Right forelimb (tissue), 1 donor: ENCODE measurements at places on chromosomes 1 and 21.

GRCh38 chr21:44709426-44710293 is 1.7 kb downstream of the TSPEAR start:
- peak; percentile 41 for DNase-seq

DNA sequence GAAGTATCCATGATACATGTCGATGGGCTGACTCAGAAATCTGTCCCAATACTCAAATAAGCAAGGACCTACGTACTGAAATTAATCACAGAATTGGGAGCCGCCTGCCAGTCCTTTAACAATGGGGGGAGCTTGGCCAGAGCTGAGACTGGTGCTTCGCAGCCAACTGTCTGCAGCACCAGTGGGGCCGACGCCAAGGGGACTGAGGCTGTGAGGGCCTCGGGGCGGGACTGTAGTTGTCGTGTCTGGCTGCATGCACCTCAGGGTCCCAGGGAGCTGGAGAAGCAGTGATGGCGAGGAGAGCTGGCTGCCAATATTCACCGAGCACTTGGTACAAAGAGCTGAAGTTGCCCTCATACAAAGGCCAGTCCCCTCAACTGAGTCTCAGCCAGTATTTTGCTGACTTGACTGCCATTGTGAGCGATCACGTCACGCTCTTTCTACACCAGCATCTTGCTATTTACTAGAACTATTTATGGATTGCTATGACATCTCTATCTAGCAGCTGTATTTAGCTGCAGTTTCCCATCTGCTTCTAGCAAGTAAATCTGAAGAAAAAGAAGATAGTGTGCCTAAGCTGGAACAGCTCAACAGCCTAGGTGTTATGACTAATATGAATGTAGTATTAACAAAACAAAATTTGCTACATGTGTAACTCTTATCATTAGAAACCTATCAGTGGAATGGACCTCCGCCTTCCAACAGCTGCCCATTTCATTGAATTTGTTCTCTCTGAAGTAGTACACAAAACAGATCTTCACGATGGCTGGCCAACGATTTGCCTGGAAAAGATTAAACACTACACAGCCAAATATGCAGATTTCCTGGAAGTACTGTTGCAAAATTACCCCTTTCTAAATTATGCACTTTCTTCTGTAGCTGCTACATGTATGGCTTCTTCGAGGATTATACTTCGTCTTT is 29.1 kb downstream of the EVI5 start:
- no peak for DNase-seq

DNA sequence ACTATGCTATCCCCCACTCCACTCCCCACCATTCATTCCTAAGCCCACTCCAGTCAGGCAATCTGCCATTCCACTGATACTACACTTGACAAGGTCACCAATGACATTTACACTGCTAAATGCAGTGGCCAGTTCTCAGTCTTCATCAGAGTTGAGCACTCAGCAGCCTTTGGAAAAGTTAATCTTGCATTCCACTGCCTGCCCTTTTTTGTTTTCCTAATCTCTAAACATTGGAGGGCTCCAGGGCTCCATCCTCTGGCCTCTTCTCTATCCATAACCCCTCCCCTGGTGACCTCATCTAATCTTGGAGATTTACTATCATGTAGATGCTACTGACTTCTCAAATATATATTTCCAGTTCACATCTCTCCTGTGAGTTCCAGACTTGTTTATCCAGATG is 70.9 kb upstream of the S1PR1 start:
- DNase-seq: no peak

DNA sequence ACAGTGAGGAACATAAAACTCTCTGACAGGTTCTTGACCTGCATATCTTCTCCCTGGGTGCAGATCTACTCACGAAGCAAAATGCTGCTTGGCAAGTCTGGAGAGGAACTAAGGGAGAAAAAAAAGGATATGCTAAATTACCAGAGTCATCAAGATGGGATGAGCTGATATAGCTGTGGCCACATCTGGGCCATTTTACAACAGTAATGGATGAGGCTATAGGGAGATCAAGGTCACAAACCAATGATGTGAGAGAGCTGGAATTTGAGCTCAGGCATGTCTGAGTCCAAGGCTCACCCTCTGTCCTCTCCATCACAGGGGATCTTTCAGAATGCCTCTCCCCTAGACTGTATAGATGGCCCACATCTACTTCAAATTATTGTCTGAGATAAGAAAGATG is 26.2 kb downstream of the ZMYND12 start:
- no peak for DNase-seq

DNA sequence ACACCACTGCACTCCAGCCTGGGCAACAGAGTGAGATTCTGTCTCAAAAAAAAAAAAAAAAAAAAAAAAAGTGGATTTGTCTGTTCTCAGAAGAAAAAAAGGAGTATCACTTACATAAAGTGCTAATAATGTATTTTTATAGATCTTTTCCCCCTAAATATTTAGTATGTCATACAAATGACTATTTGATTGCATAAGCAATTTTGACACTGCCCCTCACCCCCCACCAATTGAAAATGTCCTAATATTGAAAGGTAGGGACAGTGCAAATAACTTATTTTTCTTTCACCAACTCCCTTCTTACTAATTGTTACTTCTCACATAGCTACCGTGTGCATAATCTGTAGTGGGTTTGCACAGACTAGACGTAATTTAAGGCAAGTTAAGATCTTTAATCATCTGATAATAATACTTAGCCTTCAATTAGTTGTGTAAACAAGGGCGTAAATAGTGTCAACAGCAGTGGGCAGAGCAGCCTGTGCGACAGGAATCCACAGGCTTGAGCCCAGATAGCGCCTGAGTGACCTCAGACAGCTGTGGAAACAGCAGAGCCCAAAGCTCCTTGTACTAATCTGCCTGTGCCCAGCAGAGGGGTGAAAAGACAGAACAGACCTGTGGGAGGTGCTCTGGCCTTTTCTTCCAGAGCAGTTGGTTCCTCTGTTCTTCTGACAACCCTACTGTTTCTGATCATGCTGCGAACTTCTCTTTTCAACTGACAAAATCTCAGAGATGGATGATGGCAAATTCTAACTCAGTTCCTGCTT is 4.5 kb upstream of the IER5 start:
- no peak for DNase-seq

- no peak for DNase-seq
Measured at GRCh38 chr1:92398519-92398918, 88.2 kb downstream of the GFI1 start.

- DNase-seq: no peak
Measured at GRCh38 chr1:34874296-34874952, 14.9 kb upstream of the SMIM12 start.

- DNase-seq: no peak
Measured at GRCh38 chr1:11783556-11783955, 21.6 kb downstream of the C1orf167 start.

GRCh38 chr21:38075833-38076587 is 159.8 kb upstream of the KCNJ6 start:
- DNase-seq: peak; percentile 52

GRCh38 chr1:25658791-25659431 is 42.3 kb downstream of the MAN1C1 start:
- DNase-seq: no peak

DNA sequence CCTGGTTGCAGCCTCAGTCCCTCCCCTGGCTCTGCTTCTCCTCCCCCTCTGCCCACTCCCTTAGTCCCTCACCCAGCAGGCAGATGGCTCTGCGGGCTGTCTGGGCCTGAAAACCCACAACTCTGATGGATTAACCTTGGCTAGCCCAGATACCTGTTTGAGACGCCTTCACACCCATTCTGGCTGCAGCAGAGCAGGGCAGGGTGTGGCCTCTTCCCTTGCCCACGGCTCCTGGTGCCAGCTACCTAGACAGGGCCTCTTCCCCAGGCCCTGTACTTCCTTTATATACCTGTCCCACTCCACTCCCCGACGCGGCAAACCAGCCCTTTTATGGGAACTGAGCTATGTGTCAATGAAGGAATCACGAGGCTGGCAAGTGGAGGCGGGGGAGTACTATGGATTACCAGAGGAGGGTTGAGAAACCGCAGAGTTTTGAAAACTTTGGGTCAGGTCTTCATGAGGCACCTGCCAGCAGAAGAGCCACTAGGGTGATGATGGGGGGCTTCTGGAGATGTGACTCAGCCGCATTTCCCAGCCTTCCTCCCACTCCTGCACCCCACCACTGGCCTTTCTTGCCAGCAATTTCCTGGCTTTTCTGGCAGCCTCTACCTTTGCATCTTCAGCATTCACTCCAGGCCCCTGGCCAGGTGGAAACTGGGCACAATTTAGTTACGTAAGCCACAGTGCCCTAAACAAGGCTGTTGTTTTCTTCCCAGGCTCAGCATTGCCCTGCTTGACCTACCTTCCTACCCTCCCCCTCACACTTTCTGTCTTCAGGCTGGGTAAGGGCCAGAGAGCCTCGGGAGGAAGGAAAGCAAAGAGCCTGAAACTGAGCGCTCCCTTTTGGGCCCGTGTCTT is at the start of gene CHI3L1:
Gene CHI3L1 (minus strand): TSS at position 259 of the 858 bp plus-strand sequence. CDS start 81 bp downstream, at position 178.
- peak; percentile 41 for DNase-seq

DNA sequence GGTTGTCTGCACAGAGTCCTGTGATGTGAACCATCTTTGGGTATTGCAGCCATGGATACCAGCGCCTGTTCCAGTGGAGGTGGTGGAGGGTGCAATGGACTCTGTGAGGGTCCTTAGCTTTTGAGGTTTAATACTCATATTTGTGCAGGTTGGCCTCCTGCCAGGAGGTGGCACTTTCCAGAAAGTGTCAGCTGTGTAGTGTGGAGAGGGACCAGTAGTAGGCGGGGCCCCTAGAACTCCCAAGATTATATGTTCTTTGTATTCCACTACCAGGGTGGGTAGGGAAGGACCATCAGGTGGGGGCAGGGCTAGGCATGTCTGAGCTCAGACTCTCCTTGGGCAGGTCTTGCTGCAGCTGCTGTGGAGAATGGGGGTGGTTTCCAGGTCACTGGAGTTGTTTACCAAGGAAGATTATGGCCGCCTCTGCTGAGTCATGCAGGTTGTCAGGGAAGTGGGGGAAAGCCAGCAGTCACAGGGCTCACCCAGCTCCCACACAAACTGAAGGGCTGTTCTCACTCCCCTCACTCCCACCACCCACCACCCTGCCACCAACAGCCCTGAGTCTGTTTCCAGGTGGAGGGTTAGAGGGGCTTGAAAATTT is 31.2 kb upstream of the ZNF678 start:
- DNase-seq: no peak

- peak; percentile 73 for DNase-seq
Measured at GRCh38 chr1:208093754-208094719, 150.1 kb downstream of the PLXNA2 start.

GRCh38 chr1:7960165-7960564 is 1.3 kb upstream of the PARK7 start:
- DNase-seq: no peak

DNA sequence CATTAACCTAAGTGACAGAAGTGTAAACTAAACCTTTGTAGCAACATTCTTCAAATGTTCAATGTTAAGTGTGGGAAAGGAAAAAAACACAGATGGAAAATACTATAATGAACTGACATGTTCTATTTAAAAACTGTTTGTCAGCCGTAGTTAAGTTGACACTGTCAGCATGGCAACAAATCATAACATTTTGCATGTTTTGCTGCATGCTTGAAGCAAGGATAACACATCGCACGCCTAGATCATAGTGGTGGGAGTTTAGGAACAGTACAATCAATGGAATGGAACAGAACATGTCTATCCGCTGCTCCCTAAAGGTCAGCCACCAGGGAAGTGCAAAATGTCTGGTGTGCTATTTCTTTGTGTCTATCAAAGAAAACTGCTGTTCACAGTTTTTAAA is 62.5 kb upstream of the ESRRG start:
- DNase-seq: no peak

DNA sequence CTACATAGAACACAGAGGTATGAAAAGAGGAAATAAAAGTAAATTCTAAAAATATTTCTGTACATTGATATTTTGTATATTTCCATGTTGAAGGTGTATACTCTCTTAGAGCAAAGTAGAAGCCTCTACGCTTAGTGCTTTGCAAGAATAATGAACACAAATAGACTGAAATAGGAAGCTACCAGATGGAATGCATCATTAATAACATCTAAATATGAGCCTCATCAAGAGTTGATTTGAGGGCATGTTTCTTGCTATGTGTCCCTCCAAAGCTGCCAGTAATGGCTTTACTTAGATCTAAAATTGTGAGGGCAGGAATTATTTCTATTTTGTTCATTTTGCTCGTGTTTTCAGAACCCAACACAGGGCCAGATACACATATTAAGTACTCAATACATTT is 94.4 kb downstream of the KCNT2 start:
- no peak for DNase-seq

DNA sequence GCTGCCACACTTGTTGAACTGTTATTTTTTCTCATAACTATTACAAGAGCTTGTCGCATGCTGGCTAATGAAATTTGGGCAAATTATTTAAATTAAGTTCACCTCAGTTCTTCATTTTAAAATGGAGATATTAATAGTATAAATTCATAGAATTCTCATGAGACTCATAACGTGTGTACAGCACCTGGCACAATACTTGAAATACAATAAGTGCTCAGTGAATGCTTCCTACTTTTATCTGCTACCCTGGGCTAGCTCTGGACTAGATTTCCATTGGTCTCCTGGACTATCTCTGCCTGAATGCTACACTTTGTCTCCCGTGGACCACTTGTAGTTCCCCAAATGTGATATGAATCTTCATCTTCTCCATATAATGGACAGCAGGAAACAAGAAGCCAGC is 919 bp downstream of the SLAMF6 start:
- no peak for DNase-seq

GRCh38 chr1:219539645-219540254 is 73.2 kb downstream of the ZC3H11B start:
- no peak for DNase-seq

- DNase-seq: no peak
Measured at GRCh38 chr1:102190429-102190828, 193.7 kb upstream of the OLFM3 start.
